ENCODE measurements at places on chromosomes 11 and 22.
A peak's percentile ranks its signal among the peaks of the same experiment; 100 is the strongest.

DNA sequence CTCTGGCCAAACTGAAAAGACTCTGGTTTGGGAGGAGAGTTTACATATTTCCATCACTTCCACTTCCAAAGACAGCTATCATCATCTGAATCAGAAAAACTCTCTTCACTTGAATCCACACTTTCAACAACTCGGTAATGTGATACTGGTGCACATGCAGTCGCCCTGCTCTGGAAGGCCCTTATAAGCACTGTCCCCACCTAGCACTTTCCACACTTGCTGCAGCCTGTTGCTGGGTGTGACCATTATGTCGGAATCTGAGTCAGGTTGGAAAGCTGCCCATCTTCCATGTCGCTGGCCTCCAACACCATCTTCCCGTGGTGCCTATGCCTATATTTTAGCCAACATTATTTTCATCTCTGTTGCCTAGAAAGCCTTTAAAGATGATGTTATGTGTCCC is 1.1 kb upstream of the OR10A5 start:
- no peak for DNase-seq

DNA sequence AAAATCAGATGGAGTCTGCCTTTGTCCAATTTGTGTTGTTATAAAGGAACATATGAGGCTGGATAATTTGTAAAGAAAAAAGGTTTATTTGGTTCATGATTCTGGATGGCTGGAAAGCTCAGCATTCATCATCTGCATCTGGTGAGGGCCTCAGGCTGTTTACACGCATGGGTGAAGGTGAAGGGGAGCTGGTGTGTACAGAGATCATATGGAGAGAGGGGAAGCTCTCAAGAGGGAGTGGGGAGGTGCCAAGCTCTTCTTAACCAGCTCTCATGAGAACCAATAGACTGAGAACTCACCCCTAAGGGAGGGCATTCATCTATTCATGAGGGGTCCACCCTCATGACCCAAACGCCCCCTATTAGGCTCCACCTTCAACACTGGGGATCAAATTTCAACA is 40.0 kb downstream of the NEU3 start:
- no peak for DNase-seq

DNA sequence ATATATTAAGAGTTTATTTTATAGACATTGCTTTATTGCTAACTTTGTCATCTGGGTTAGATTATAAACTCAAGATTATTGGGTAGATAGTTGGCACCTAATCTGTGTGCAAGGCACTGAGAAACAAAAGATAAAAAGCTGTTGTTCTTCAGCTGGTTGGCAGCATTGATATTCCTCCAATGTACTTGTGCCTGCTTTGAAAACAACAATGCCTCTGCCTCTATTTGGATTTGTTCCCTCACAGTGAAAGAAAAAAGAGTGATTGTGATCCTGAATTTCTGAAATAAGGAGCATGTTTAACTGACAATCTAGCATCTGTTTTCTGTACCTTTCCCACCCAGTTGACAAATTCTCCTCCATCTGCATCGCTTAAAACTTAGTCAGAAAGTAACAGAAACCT is 98.3 kb downstream of the TYR start:
- DNase-seq = no peak

GRCh38 chr11:11884774-11885481 is 43.2 kb downstream of the USP47 start:
- no peak for DNase-seq

- no peak for DNase-seq
These were observed 16.2 kb downstream of the TNKS1BP1 start for GRCh38 chr11:57308426-57309060.

- DNase-seq = peak; percentile 11
These were observed 13.8 kb upstream of the TEF start for GRCh38 chr22:41367680-41368542.

- DNase-seq = no peak
These were observed 8.6 kb downstream of the MUC5B start for GRCh38 chr11:1231396-1232020.

- no peak for DNase-seq
These were observed 705.0 kb downstream of the NTM start for GRCh38 chr11:132075447-132075846.

DNA sequence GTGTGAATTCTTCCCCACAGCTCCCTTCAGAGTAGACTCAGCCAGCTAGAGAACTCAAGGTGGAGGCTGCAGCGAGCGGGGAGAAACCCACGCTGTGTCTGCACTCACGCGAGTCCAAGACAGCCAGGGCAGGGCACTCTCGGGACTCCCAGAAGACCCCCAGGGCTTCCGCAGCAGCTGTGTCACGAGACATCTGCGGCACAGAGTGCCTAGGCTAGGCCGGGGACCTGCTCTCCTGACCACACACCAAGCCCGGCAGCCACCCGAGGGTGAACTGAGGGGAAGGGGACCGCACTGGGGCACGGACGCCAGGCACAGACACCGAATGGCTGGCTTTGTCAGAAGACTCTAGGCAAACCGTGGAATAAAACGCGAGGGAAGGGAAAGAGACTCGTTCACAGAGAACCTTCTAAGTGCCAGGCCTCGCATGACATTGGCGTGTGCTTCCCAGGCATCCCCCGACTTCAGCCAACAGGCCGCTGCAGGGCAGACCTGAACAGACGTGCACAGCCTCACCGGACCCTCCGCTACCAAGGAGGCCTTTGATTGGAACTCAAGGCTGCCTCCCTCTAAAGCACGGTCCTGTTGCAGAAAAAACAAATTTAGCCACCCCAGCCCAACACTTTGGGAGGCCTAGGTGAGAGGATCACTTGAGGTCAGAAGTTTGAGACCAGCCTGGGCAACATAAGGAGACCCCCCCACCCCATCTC is 18.2 kb upstream of the MOB2 start:
- no peak for DNase-seq

DNA sequence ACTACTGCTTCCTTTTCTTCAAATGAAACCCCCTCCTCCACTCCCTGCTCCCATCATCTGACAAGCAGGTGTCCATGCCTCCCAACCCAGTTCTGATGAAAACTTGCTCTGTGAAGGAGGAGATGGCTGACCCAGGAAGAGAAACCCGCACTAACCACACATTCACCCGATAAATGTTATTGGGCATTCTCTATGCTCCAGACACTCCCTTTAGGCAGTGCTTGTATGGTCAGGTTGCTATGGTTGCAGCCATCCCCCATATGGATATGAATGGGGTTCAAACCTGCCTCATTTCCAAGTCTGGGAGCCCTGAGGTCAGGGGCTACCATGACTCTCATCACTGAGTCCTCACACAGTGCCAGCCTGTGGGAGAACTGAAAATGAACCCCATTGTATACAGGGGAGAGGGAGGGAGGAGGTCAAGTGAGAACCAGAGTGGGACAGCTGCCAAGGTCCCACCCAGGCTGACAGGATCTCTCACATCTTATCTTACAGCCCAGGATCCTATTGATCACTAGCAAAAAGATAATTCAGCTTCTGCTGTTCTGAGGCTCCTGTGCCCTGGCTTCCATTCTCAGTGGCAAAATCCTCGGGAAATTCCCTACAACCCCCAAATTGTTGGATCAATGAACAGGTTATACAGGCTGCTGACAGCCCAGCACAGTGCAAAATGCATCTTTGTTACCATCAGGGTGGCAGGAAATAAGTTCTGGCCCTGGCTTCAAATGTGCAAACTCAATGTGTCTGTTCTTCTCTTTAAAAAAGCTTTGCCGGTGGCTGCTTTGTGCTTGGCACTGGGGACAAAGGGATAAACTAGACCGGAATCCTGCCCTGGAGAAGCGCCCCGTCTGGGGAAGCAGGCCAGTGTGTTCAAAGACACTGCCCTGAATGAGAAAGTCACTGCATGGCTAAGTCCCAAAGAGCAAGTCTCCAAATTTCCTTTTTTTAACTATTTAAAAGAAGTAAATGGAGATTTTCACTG is 22.7 kb upstream of the ACER3 start:
- DNase-seq = no peak

DNA sequence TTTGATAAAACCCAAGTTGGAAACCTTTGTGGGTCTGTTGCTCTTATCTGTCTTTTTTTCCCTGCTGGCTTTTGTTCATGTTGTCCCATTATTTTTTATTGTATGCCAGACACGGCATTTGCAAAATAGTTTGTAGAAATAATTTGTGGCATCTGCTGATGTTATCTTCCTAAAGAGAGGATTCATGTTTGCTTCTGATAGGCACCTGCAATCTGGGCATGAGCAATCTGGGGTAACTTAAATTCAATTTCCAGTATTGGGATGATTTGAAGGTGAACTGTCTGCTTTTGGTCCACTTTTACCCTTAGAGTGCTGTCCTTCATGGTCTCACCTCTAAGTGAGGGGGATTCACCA is 126.9 kb downstream of the CEP164 start:
- DNase-seq = no peak

GRCh38 chr11:23780231-23780630 is 716.6 kb upstream of the LUZP2 start:
- peak; percentile 24 for DNase-seq

DNA sequence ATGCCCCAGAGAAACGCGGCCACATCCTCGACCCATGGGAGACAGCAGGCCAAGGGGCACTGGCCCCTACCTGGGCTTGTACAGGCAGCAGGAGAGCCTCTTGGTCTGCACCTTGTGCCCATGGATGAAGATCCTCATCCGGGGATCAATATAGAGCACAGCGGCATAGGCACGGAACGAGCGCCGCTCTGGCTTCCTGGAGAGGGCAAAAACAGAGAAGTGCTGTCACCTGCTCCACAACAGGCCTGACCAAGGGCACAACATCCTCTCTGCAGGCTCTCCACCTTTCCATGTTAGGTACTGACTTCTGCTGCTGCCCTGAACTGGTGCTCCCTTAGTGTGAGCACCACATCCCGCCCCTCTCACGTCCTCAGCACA is 27.2 kb downstream of the MORC2 start:
- DNase-seq = no peak

DNA sequence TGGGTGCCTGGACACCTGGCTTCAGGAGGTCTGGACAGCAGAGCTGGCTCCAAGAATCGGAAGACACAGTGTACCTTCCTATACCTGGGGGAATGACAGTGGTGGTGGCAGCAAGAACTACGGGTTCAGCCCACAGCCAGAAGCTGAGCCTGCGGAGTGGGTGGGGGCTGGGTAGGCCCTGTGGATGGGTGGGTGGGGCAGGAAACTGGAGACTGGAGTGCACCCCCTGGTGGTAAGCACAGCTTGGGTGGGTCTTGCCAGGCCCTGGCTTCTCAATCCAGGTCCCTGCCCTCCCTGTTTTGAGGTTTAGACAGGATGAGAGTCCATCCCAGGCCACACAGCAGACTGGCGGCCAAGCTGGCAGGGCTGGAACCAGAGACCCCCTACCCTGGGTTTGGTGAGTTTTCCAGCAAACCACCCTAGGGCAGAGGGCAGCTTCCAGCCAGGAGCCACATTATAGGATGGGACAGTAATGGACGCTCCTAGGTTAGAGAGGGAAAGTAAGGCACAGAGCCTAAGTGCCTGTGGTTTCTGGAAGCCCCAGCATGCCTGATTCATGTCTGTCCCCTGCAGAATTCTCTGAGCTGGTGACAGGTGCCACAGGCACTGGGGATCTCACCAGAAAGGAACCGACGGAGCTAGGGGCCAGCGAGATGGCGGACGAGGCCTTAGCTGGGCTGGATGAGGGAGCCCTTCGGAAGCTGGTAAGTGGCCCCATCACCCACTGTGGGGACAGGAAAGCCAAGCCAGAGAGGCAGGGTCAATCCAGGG is 1.7 kb downstream of the SMTN start:
- DNase-seq = no peak

- no peak for DNase-seq
These were observed 5.2 kb downstream of the ZBED4 start for GRCh38 chr22:49858827-49859226.
